CD4-positive, alpha-beta T cell treated with Interleukin-21 for 1 hour (primary cell): ENCODE measurements at places on chromosomes 7 and 10.

GRCh38 chr10:123526356-123527064 lies 139.6 kb upstream of the GPR26 start:
- no peak for DNase-seq

DNA sequence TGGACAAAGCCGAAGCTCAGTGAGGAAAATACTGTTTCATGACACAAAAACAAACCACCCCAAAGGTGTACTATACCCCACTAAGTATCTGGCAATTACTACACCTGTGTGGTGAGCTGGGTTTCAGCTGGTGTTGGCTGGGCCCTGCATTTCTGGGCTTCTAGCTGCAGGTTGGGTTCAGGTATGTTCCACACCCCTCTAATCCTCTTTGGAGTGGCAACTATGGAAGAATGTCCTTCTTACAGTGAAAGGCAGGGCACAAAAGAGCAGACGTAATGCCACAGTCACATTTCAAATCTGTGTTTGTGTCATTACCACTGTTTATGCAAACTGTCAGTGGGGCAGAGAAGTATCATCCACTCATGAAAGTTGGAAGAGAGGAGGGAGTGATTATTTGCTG lies 201.5 kb upstream of the FZD1 start:
- no peak for DNase-seq

DNA sequence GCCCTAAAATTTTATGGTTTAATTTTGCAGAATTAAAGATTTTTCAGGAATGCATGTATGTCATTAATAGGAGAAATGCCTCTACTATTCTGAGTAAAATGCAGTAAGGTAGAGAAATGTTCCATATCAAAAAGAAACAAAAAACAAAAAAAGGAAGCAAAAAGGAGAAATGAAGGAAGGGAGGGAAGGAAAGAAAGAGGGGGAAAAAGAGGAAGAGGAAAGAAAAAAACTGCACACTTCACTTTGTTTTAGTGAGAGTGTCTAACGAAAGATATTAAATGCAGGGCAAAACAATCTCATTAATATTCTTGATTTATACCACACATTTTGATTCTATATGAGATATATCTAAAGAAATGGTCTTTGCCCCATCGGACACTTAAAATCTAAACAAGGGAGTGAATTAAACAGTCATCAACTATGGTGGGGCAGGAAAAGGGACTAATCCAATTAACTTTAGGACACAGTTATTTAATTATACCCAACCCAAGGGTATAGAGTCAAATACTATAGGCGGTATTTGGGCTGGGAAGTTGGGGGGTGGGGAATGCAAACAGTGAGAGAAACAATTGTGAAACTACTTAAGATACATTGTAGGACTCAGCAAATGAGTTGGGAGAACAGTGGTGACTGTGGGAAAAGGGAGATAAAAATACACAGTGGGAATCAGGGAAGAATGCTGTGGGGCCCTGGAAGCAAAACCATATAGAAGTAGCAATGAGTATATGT lies 27.0 kb downstream of the IMMP2L start:
- no peak for DNase-seq

DNA sequence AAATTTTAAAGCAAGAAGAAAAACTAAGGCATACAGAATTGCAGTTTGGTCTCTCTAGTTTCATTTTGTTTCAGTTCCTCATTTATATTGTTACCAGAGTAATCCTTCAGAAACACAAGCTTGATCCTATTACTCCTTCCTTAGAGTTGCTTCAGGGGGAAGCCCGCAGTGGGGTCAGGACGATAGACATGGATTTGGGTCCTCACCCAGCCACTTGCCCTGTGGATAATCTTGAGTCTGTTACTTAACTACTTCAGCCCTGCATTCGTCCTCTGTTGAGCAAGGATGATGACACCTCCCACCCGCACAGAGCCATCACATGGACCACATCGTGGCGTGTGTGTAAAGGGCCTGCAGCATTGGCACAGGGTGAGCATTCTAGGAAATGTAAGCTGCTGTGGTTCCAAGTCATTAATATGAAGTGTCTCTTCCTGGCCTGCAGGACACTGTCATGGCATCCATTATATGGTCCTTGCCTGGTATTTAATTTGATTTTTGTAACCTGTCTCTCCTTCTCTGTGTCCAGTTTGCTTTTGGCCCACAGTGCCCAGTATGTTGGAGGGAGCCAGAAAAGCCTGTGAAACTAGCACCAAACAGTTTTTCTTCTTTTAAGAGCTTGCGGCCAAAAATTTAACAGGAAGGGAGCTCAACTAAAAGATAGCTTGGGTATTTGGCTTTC lies 111.2 kb downstream of the EEPD1 start:
- DNase-seq = no peak

GRCh38 chr7:134789967-134790685 lies 10.7 kb downstream of the CALD1 start:
- no peak for DNase-seq

DNA sequence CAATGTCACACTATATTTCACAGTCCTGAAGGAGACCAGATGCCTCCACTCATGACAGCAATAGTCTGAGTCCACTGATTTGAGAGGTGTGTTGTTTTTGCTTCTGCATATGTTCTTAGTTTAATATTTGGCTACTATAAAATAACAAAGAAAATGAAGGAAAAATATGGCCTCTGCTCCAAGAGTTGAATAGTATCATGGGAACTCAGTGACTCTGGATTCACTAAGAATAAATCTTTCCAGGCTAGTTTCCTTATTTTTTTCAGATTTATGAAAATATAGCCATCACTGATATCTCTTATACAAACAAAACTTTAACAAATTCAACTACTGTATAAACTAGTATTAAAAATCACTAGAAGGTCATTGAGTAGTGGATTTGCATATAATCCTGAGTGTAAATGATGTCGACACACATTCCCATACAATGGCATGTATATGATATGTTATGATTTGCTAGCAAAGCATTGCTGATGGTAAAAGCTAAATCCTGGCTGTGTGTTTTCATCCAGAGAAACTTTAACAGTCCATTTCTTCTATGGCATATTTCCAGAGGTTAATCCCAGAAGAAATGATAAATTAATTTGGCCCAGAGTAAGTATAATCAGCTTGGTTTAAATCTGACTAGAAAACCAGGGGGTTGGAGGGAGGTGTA lies 66.0 kb upstream of the VIPR2 start:
- no peak for DNase-seq

- DNase-seq = no peak
Measured at GRCh38 chr10:28915989-28916588, 238.8 kb downstream of the BAMBI start.

DNA sequence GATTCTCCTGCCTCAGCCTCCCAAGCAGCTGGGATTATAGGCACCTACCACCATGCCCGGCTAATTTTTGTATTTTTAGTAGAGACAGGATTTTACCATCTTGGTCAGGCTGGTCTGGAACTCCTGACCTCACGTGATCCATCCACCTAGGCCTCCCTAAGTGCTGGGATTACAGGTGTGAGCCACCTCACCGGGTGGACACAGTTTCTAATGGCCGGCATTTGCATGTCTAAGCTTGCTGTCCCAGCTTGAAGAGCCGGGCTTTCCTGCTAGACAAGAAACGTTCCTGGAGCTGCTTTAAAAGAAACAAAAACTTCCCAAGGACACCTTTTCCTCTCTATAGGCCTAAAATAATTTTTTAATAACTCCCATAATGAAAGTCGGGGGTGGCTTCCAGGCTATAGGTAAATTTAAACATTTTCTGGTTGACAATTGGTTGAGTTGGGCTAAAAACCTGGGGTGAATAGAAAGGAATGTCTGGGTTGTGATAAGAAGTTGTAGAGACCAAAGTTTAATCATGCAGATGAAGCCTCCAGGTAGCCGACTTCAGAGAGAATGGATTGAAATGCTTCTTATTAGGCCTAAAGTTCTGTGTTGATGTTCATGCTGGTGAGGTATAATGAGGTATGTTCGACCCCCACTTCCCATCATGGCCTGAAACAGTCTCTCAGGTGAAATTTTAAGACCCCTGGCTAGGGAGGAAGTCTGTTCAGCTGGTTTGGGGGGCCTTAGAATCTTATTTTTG lies 8.8 kb downstream of the ACADSB start:
- no peak for DNase-seq

DNA sequence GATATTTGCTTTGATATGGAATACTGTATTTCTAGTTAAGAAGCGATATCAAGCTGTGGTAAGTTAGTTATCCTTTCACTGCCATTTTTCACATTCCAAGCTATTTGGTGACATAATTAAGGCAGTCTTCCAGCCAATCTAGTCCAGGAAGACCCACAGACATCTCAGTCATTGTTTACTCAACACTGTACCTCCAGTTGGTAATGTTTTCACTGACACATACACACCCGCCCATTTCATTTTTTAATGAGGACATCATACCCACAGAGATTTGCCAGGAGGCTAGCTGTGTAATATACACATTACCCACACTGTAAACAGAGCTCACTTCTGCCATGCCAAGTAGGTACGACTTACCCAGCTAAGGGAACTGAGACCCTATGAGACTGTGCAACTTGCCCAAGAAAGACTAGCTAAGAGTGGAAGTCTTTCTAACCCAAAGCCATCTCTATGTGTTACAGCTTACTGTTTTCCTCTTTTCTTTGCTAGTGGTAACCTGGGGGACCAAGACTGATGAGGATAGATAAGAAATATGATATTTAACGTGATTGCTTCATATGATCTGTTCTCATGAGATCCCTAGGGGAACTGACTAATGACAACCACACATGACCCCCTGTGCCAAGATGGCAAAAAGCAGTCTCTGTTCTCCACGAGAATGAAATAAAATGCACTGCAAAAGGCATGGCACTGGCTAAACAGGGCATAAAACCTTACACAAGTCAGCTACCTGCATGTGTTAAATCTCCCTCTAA lies 179.0 kb downstream of the DGKI start:
- DNase-seq = no peak

- DNase-seq = no peak
Measured at GRCh38 chr7:95675016-95675415, 78.7 kb upstream of the PDK4 start.

- no peak for DNase-seq
Measured at GRCh38 chr7:137933270-137934017, 68.4 kb downstream of the CREB3L2 start.

GRCh38 chr7:13989126-13989948 lies at the start of gene ETV1:
ETV1 (minus strand) TSS chr7:13989666; CDS start chr7:13989052, 614 bp downstream.
- DNase-seq = peak; percentile 6

- no peak for DNase-seq
Measured at GRCh38 chr10:95508730-95509129, 52.4 kb downstream of the SORBS1 start.

DNA sequence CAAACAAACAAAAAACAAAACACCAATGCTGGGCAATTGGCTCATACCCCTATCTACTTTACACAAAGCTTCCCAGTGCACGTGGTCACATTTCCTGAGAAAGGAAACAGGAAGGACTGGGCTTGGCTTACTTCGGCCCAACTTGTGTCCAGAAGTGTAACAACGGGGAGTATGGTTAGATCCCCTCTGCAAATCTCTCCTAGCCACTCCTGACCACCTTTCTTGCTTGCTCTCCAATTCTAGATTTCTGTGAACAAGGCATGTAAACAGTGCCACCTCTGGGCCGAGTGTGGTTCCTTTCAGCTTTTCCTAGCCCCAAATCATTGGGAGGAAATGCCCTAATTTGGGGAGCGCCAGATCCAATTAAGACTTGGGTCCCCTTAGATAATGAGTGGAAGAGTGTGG lies 21.0 kb upstream of the FRAT2 start:
- peak; percentile 43 for DNase-seq

GRCh38 chr7:117219485-117219884 lies 103.4 kb downstream of the WNT2 start:
- DNase-seq = no peak

DNA sequence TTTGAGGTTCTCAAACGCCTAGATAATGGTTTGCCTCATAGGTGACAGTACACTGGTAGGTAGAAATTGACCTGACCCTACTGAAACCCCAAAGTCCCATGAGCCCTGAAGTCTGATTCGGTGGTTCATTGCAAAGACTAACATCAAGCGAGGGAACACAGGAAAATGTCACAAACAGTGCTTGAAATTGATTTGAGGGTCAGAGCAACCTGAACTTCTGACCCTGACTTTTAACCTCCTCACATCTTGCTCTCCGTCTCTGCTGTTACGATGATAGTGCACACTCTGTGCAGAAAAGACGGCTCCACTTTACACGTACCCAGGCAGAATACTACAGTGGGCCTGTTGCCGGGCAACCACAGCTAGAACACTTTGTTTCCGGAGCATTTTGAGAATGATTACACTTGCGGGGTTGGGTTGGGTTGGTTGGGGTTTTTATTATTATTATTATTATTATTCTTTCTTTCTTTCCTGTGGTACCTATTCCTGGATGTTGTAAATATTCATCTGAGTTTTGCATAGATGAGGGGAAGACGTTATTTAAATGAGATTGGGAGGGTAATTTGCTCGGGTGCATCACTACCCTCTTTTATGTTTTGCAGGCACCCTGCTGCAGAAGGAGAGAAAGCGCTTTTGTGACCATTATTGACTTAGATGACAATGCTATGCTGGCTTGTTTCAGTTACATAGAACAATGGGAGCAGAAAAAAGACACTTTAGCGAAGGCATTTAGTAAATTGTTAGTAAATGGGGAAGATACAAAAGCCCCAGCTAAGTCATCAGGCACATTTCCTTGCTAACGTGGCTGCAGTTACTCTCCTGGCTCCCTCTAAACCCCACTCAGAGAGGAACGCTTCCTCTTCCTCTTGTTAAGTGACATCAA lies 438.1 kb upstream of the NRP1 start:
- no peak for DNase-seq

GRCh38 chr10:129728905-129729795 lies 234.9 kb downstream of the EBF3 start:
- DNase-seq = no peak

DNA sequence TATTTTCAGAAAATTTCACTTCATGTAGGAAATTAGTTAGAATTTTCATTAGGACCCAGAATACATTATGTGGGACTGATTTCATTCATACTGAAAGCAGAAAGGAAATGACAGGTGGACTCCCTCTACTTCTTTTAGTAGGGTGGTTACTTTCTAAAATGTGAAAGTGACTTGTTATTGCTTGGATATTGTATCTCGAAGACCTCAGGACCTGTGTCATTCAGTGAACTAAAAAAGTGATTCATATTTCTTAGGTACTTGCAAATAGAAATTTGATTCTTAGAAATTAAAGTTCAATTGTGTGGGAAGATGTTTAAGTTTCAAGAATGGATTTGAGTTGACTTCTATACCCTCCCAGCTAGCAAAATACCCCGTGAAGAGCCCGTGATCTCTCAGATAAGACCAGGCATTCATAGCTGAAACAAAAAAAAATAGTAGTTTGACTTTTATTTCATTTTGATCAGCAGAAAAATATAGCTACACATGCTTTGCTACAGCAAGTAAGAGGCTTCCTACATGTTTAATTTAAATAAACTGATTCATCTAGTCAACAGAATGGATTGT lies 1037.1 kb downstream of the GATA3 start:
- no peak for DNase-seq

- no peak for DNase-seq
Measured at GRCh38 chr7:112484671-112485167, 3.9 kb downstream of the LSMEM1 start.
